ENCODE measurements at places on chromosomes 1 and 21. TPM values are rescaled to one million over a fixed set of nuclear protein-coding genes. Genes with fewer than 3 reads are reported as not detected.

- no peak for DNase-seq
Observed at GRCh38 chr1:21123287-21123948, 53.3 kb downstream of the EIF4G3 start.

- no peak for DNase-seq
Observed at GRCh38 chr1:29532751-29533150, 296.4 kb downstream of the PTPRU start.

The PADI4 gene
- total RNA-seq, result not detected

DNA sequence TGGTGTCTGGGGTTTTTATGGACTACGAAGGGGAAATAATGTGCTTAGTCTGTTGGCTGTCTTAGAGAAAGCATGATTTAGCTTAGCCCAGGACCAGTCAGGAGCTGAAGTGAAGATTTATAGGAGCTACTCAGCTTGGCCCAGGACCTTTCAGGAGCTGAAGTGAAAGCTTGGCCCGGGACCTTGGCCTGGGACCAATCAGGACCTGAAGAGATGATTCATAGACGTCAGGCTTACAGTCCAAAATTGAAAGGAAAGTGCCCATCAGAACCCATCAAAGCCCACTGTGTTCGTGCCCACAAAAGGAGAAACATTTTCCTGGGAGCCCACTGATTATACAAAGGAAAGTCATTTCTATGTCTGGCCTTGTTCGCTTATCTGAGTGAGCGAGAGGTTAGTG lies 35.6 kb downstream of the MSTO1 start:
- no peak for DNase-seq

DNA sequence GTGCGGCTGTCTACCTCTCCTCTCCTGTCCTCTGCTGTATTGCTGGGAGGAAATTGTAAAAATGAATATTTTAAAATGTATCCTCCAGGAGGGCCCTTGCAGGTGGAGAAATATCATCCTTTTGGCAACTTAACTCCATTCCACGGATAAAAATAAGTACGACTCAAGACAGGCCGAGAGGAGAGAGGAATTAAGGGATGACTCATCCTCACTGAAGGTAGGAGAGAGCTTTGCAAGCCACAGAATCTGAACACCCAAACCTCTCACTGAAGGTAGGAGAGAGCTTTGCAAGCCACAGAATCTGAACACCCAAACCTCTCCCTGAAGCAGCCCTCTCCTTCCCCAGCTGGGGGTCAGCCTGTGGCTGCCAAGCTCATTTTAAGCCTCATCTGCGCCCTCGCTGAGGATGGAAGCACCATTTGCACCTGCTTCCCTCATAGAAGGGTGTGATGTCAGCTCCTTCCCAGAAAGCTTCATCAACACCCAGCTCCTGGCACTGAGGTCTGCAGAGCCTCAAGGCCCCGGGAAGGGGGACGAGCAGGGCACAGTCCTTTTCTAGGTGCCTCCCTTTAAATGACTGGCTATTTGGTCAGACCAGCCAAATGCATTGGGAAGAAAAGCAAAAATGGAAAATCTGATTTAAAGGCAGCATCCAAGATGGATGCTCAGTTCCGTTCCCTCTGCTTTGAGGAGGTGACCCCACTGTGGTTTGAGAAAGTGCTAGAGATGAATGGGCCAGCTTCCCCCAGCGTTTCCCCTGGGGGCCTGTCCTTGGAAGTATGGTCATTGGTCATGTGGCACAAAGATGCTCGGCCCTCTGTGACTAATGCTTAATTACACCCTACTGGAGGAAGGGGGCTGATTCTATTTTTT lies 12.9 kb upstream of the SELENON start:
- no peak for DNase-seq

DNA sequence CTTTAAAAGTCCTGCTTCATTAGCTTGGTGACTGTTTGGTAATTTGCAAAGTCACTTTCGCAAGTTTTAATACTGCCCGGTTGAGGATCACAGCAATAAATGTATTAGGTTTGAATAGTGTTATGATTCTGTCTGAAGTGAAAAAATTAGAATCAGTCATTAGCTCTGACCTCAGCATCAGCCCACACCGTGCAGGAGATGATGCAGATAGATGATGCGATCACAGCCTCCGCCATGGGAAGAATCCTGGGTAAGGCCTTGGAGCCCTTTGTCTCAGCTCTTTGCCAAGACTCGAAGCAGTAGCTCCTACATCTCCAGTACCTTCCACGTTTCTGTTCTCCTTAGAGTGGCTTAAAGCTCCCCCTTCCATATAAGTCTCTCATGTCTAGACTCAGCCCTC lies 366.7 kb downstream of the CAMTA1 start:
- DNase-seq, result no peak

The ILDR2 gene
- 0.38 TPM for total RNA-seq

DNA sequence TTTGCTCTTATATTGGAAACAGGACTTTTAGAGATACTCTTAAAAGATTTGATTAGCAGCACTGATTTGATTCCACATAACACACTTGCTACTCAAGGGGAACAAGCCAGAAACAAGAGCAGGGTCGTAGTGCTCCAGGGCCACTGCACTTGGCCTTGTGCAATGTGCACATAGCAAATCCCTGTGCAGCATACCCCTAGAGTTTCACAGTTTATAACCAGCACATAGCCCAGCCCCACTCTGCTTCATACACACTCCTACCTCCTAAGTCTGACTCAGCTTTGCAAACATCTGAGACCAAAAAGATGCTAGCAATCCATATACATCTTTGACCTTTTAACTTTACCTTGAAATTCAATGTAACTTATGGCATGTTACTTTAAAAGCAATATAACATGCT lies 157.6 kb downstream of the VAV3 start:
- DNase-seq, result no peak

DNA sequence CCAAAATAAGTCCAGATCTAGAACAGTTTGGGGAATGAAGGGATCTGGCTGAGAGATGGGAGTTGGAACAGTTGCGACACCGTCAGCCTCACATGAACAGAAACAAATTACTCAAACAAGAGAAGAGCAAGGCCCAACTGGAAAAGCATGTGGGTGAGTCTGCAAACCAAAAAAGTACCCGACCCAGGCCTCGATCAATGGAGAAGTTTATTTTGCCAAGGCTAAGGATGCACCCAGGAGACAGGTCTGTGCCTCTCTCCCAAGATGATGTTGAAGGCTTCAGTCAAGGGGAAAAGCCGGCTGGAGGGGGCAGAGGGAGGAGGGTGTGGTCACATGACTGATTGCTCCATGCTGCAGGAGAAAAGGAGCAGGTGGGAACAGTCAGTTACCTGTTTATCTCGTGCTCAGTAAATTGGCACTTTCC lies 42.3 kb downstream of the KRTAP10-1 start:
- no peak for DNase-seq

The NCSTN gene
- total RNA-seq, result 114 TPM

GRCh38 chr1:108643492-108644335 lies 17.2 kb downstream of the HENMT1 start:
- DNase-seq, result peak; percentile 54

Data from endodermal cell (in vitro differentiated cells).